ENCODE measurements at places on chromosomes 5 and 9. TPM values are rescaled to one million over a fixed set of nuclear protein-coding genes. Genes with fewer than 3 reads are reported as not detected.

GRCh38 chr9:69396759-69397158 lies 71.7 kb downstream of the ENTREP1 start:
- no peaks in the 10 kb centered on the region for H3K36me3 ChIP-seq
- H3K4me3 ChIP-seq = no peak overlapping the region
- no peak for DNase-seq
- no peaks in the 10 kb centered on the region for H3K4me1 ChIP-seq
- H3K27me3 ChIP-seq = peaks cover 3% of the 10 kb centered on the region

- H3K4me1 ChIP-seq = no peaks in the 10 kb centered on the region
- H3K27ac ChIP-seq = no peak overlapping the region
- DNase-seq = no peak
- H3K4me3 ChIP-seq = no peak overlapping the region
These were observed 109.8 kb upstream of the SNX2 start for GRCh38 chr5:122665051-122665450.

GRCh38 chr5:14186059-14186830 lies 43.1 kb downstream of the TRIO start:
- DNase-seq = no peak
- H3K4me1 ChIP-seq = no peaks in the 10 kb centered on the region
- no peak overlapping the region for H3K27ac ChIP-seq
- peaks cover 4% of the 10 kb centered on the region for H3K27me3 ChIP-seq

DNA sequence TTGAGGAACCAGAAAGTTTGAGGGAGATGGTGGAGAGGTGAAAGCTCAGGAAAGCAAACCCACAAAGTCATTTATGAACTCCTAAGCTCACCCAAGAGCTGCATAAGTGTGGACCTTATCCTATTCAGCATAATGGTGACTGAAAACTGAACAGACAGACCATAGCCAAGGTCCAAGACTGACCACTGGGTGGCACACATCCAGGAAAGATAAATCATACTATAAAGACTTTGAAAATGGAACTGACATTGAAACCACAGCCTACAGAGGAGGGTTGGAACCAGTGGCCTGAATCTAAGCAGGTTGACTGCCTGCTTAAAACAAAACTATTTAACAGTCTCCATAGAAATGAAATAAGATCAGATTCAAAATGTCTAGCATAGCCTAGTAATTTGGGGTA lies 121.0 kb upstream of the RGS7BP start:
- no peaks in the 10 kb centered on the region for H3K4me1 ChIP-seq
- no peaks in the 10 kb centered on the region for H3K36me3 ChIP-seq
- H3K4me3 ChIP-seq = no peak overlapping the region
- no peak for DNase-seq
- H3K27ac ChIP-seq = no peak overlapping the region
- H3K27me3 ChIP-seq = no peaks in the 10 kb centered on the region

Gene IFNA10
- not detected for total RNA-seq

DNA sequence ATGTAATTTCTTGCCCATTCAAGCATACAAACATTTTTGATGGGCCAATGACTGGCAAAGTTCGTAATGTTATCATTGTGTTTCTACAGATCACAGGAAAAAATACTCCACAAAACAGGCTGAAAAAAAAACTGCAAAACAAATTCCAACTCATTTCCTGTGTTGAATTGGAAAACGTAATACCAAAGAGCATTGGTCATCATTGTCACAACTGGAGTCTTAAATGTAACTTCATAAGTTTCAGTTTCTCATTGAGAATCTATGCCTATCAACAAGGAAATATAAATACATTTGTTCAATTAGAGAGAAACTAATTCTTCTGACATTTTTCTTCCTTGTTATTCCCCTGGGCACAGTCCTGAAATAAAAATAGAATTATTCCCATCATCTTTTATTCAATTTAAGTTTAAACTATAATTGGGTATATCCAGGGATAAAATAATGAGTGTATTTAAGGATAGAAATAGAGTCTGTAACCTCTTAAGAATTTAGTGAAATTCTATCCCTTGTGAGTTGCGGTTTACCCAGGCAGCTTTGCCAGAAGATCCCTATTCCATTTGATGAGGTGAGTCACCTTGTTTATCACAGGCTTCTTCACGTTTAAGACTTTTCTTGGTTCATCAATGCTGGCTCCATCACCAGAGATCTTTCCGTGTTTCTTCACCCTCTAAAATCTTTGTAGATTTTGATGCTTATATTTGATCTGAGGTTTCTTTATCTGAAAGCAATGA lies 112.7 kb upstream of the ITGA1 start:
- H3K4me3 ChIP-seq = no peak overlapping the region
- DNase-seq = no peak
- no peaks in the 10 kb centered on the region for H3K36me3 ChIP-seq
- H3K27ac ChIP-seq = no peak overlapping the region
- peaks cover 9% of the 10 kb centered on the region for H3K4me1 ChIP-seq

Gene ADAMTS2
- total RNA-seq = not detected

Gene HMGCS1
- total RNA-seq = 63.6 TPM

- H3K4me1 ChIP-seq = peaks cover 15% of the 10 kb centered on the region
- peaks cover 70% of the 10 kb centered on the region for H3K27me3 ChIP-seq
- H3K36me3 ChIP-seq = no peaks in the 10 kb centered on the region
- no peak for DNase-seq
These were observed 5.8 kb downstream of the POU4F3 start for GRCh38 chr5:146344155-146345118.

- DNase-seq = no peak
- H3K36me3 ChIP-seq = no peaks in the 10 kb centered on the region
- H3K27me3 ChIP-seq = peaks cover 39% of the 10 kb centered on the region
These were observed 134.6 kb upstream of the HAND1 start for GRCh38 chr5:154612666-154613065.

Gene NANS
- 51.8 TPM for total RNA-seq

GRCh38 chr9:89606049-89606623 lies 1.3 kb downstream of the GADD45G start:
- peaks cover 2% of the 10 kb centered on the region for H3K27me3 ChIP-seq
- peak overlapping the region; percentile 76 for H3K27ac ChIP-seq
- peak overlapping the region; percentile 84 for H3K4me3 ChIP-seq
- peak; percentile 58 for DNase-seq

GRCh38 chr5:67246108-67246507 lies 49.5 kb upstream of the CD180 start:
- no peaks in the 10 kb centered on the region for H3K27me3 ChIP-seq
- no peaks in the 10 kb centered on the region for H3K36me3 ChIP-seq
- DNase-seq = peak; percentile 13
- no peak overlapping the region for H3K4me3 ChIP-seq
- H3K27ac ChIP-seq = no peak overlapping the region

Gene PCDHGB6
- total RNA-seq = 0.09 TPM

Gene SH3TC2
- total RNA-seq = not detected

DNA sequence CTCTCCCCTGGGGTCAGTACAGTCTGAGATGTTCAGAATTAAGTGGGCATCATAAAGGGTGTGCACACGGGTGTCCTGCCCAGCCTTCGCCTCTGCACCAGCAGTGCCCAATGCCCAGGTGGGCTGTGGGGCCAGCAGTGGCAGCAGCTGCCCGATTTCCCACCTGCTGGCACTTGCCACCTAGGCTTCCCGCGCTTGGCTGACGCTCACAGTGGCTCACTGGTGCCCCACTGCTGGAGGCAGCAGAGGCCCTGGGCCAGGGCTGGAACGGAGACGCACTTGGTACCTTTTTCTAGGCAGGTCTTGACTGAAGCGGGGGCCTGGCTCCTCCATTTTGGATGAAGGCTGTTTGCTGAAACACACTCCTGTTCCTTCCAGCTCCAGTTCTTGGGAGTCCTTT lies 17.0 kb downstream of the MRNIP start:
- no peak overlapping the region for H3K4me3 ChIP-seq
- H3K36me3 ChIP-seq = peaks cover 36% of the 10 kb centered on the region
- H3K27ac ChIP-seq = no peak overlapping the region
- peaks cover 11% of the 10 kb centered on the region for H3K4me1 ChIP-seq
- DNase-seq = no peak

DNA sequence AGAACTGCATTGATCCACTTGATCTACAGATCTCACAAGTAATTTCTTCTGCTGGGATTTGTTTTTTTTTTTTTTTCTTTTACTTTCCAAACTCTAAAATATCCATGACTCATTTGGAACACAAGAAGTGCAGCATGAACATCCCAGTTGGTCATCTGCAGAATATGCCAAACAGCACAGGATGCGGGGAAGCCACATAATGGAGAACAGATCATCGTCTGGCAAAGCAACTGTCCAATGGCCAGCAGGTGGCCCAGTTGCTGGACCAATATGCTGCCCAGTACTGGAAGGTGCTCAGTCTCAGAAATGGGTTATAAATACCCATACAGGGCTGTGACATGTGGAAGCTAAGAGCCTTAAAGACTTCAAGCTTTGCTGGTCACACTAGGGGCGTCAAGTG lies 221.3 kb upstream of the TAS2R1 start:
- H3K4me3 ChIP-seq = no peak overlapping the region
- no peak for DNase-seq
- no peak overlapping the region for H3K27ac ChIP-seq
- H3K4me1 ChIP-seq = no peaks in the 10 kb centered on the region
- no peaks in the 10 kb centered on the region for H3K36me3 ChIP-seq

Gene ADAM19
- total RNA-seq = 12.3 TPM

GRCh38 chr9:107472581-107473340 lies 16.8 kb downstream of the KLF4 start:
- no peak overlapping the region for H3K27ac ChIP-seq
- no peaks in the 10 kb centered on the region for H3K4me1 ChIP-seq
- peaks cover 6% of the 10 kb centered on the region for H3K27me3 ChIP-seq
- H3K4me3 ChIP-seq = no peak overlapping the region
- H3K36me3 ChIP-seq = no peaks in the 10 kb centered on the region
- DNase-seq = no peak

Gene RICTOR
- total RNA-seq = 23.9 TPM

GRCh38 chr5:7000310-7000709 lies 287.1 kb downstream of the TENT4A start:
- no peak overlapping the region for H3K27ac ChIP-seq
- H3K27me3 ChIP-seq = peaks cover 9% of the 10 kb centered on the region
- H3K4me1 ChIP-seq = peaks cover 2% of the 10 kb centered on the region

- H3K27me3 ChIP-seq = no peaks in the 10 kb centered on the region
- H3K4me1 ChIP-seq = no peaks in the 10 kb centered on the region
- no peaks in the 10 kb centered on the region for H3K36me3 ChIP-seq
- H3K4me3 ChIP-seq = no peak overlapping the region
These were observed 1962.2 kb upstream of the WWC1 start for GRCh38 chr5:166329149-166329800.

Gene PPP3R2
- total RNA-seq = not detected

DNA sequence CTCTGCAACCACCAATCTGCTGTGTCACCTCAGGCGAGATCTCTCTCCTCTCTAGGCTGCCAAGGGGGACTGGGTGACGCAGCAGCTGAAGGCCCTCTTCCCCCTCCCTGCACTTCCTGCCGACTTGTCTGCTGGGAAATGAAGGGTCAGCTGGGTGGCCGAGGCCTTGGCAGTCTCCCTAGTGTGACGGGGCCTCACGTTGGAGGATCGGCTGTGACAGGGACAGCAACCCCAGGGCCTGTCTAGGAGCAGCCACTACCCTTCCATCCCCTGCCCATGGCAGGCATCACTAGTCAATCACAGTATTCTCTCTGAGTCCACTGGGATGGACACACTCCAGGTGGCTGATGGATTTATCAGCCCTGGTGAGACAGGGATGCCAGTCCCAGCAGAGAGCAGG lies 107.3 kb upstream of the SARDH start:
- peak; percentile 9 for DNase-seq
- no peaks in the 10 kb centered on the region for H3K27me3 ChIP-seq
- no peak overlapping the region for H3K27ac ChIP-seq
- H3K36me3 ChIP-seq = no peaks in the 10 kb centered on the region
- peaks cover 2% of the 10 kb centered on the region for H3K4me1 ChIP-seq

DNA sequence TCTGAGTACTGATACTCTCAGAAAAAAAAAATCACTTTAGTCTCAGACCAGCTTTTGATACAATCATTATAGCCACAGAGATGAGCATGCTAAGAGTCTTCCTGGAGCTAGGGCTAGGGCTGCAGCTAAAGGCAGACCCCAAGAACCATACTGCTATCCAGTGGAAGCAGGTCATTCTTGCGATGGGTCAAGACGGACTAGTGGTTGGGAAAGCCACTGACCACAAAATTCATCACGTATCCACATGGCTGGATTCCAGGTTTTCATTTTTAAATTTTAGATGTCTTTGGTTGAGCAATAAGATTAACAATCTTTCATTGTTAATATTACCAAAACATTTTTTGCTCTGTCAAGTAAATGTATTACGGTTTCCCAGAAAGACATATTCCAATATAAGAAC lies 598.1 kb downstream of the DNAH5 start:
- H3K27ac ChIP-seq = no peak overlapping the region
- no peaks in the 10 kb centered on the region for H3K36me3 ChIP-seq

DNA sequence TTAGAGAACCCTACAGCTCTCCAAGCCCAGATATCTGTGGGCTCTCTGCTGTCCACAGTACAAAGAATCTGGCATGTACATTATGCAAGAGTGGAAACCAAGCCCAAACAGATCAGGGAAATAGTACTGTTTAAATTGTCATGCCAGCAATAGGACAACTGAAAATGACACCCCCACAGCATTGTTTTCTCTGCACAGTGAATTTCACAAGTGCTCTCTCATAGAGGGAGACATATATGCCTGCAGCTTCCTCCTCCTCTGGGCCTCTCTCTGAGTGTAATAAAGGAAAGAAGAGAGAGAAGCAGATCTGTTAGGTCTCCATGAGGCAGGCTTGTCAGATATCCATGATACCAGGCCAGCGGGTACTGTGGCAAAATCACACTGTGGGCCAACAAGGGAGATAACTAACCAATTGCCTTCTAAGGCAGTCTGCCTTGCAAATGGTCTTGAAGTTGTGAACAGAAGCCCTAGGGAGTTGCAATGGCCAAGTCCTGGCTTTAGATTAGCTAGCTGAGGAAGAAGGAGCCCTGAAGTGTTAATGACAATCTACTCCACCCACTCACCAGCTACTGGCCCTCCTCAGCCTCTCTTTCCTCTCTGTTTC lies 54.4 kb upstream of the JMY start:
- H3K27ac ChIP-seq = no peak overlapping the region
- H3K4me3 ChIP-seq = no peak overlapping the region
- H3K36me3 ChIP-seq = no peaks in the 10 kb centered on the region
- H3K4me1 ChIP-seq = no peaks in the 10 kb centered on the region
- H3K27me3 ChIP-seq = no peaks in the 10 kb centered on the region

GRCh38 chr5:71748360-71748759 lies 29.3 kb downstream of the CARTPT start:
- no peaks in the 10 kb centered on the region for H3K4me1 ChIP-seq
- H3K27me3 ChIP-seq = no peaks in the 10 kb centered on the region
- H3K27ac ChIP-seq = no peak overlapping the region
- no peak overlapping the region for H3K4me3 ChIP-seq
- no peak for DNase-seq
- H3K36me3 ChIP-seq = no peaks in the 10 kb centered on the region

Gene IFNA21
- total RNA-seq = not detected

Gene KCNV2
- not detected for total RNA-seq

Gene CD14
- total RNA-seq = 0.36 TPM

- no peaks in the 10 kb centered on the region for H3K36me3 ChIP-seq
- no peak for DNase-seq
- peaks cover 8% of the 10 kb centered on the region for H3K27me3 ChIP-seq
- H3K4me1 ChIP-seq = peaks cover 16% of the 10 kb centered on the region
- no peak overlapping the region for H3K27ac ChIP-seq
These were observed 339.7 kb downstream of the RAB3C start for GRCh38 chr5:58922461-58923171.
